CD4-positive, CD25-positive, alpha-beta regulatory T cell (primary cell): ENCODE measurements at places on chromosomes 16 and 17. TPM values are rescaled to one million over a fixed set of nuclear protein-coding genes. Genes with fewer than 3 reads are reported as not detected.

The HP gene
- not detected for total RNA-seq

The NXPH3 gene
- not detected for total RNA-seq

DNA sequence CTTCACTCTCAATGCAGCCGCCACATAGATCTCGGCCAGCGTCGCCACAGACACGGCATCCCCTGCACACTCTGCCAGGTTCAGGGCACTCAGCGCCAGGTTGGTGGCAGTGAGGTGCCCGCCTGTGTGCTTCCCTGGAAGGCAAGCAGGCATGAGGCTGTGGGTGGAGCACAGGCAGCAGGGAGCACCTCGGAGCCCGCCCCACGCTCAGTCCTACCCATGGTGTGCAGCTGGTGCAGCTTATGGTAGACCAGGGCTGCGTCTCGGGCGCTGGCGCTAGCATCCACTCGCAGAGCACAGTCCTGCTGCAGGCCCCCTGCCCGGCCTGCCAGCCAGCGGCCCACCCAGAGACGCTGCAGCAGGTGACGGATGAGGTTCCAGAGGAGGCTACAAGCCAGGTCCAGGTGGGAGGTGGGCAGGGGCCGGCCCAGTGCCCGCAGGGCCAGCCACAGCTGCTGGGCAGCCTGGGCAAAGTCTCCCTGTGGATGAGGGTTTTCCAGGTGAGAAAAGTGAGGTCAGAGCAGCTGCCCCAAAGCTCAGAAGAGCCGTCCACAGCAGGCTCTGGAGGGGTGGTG is 20.5 kb downstream of the SREBF1 start:
- DNase-seq: no peak

GRCh38 chr17:47288531-47289116 is 35.0 kb downstream of the ITGB3 start:
- no peak for DNase-seq

GRCh38 chr16:11640987-11641817 is 27.1 kb upstream of the SNN start:
- DNase-seq: peak; percentile 73

- no peak for DNase-seq
These were observed 473.9 kb downstream of the XYLT1 start for GRCh38 chr16:16996827-16997226.

DNA sequence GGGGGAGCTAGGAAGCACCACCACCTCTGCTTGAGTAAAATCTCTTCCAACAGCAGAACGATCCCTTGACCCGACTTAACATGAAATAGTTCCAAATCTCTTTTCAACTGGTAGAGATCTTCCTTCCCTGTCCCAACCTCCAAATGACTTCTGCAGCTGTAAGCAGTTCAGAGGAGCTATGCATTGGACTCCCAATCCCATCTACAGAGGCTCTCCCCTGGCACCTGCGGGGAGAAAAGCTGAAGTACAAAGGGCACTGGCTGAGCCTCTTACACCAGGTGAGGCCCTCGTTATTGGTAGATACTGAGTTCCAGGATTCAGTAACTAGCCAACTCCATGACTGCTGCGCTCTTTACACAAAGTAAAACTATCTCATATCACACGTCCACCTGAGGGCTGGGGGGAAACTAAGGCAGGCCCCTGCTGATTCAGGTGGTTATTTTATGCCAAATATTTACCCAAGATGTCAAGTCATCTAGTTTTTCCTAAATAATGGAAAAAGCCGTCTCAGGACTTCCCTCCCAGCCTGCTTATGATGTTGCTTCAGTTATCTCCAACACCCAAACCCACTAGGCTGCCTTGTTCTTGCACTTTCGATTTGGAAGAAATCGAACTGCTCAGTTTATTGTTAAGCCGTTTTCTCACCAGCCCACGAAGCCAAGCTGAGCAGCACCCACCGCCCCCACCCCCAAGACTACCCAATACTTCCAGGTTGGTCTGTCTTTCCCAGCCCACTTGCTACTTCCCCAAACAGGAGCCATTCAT is 3.2 kb downstream of the ACTG1 start:
- no peak for DNase-seq

GRCh38 chr17:27491713-27492190 is 35.5 kb downstream of the KSR1 start:
- no peak for DNase-seq

DNA sequence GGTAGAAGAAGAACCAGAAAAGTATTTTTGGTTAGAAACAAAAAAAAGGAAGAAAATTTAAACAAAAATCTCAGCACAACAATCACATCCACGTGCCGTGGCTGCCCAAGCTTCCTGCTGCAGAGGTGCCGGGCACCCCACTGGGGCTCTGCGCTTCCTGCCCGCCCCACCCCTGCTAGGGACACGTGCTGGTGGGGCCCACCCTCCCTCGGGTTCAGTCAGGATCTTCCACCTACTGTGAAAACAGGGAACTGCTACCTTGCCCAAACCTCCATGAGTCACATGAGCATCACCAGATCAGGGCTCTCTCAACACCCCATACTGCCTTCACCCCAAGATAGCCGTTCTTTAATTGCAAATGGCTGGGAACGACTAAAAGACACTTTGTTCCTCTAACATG is 24.4 kb upstream of the CYTH1 start:
- DNase-seq: peak; percentile 44
